ENCODE measurements at places on chromosomes 1 and 21.

DNA sequence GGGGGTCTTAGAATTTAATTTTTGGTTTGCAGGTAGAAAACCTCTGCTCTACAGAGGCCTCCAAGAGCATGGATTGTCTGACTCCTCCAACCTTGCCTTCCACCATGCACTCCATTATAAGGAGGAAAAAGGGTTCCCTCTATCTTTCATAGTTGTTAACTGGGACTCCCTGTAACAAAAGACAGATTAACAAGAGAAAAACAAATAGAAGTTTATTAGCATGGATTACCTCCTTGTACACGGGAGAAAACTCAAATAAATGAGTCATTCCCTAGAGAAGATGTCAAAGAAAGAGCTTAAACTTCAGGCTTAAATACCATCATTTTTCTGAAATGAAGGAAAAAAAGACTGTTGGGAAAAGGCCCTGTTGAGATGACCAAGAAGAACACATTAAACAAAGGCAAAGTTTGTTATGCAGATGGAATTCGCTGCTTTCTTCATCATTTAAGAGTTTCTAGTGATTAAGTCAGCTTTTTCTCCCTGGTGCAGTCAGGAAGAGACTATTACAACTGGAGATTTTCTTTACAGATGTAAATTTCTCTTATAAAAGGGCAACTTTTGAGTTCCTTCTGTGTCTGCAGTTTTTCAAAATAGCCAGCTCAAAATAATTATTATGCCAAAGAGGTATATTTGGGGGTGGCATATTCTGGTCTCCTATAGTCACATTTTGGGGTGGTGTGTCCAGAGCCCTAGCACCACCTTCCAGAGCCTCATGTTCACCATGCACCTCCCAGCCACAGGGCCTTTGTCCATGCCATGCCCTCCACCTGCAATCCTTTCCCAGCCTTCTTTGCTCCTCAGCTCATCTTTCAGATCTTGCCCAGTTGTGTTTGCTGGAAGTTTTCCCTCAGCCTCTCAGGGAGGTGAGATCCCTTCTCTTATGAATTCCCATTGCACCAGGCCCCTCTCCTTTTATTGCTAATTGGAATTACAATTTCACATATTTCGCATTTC lies 63.1 kb upstream of the KLHDC7A start:
- no peak for DNase-seq

DNA sequence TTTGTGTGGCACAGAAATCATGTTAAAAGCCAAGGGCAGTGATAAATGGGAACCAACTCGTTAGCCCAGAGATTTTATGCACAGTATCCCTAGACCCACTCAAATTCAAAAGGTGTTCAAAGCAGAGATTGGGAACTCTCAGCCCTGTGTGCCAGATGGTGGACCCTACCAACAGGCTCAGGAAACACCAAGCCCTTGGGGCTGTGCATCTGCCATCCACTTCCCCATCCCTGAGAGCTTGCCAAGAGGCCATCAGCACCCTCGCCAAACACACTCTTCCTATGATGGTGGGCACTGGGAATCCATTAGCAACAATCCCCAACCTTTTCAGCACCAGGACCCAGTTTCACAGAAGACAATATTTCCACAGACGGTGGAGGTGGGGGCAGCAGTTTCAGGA lies 194.2 kb upstream of the NFIA start:
- DNase-seq = no peak

DNA sequence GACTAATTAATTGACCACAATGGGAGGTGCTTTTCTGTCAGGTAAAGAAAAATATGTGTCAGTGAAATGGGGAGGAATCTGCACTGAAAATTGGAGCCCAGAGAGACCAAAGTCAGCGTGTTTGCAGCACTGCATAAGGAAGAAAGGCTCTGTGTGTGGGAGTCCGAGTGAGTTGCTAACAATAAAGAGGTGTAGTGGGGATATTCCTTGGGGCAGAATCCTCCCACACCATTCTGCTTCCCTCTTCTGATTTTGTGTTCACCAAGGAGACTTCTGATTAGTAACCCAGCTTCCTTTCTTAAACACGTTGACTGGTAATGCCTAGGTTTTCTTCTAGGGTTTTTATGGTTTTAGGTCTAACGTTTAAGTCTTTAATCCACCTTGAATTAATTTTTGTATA lies 240.5 kb downstream of the RPS6KC1 start:
- no peak for DNase-seq

DNA sequence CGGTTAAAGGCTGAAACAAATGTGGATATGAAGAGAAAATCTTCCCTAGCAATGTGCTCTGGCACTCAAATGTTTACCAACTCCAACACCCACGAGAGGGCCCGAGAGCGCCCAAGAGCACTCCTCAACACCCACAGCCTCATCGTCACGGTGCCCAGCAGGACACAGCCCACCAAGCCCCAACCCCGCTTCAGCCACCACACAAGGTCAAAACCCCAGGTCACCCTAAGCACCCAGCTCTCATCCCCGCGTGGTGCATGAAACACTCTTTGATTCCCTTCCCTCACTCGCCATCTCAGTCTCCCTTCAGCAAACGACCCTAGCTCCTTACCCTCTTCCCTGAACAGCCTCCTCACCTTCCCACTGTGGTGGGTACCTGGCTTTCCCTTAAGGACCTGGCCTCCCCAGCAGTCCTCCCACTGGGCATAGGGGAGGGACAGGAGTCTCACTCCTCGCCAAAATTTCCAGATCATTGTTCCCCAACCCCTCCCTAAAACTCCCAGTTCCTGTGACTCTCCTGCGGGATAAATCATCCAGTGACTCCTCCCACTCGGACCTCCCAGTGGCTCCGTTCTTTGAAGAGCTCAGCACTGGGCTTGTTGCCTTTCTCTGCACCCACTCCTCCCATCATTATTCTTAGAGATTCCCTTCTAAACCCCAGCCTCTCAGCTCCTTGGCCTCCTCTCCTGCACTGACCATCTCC lies 170.4 kb upstream of the SYT6 start:
- no peak for DNase-seq

DNA sequence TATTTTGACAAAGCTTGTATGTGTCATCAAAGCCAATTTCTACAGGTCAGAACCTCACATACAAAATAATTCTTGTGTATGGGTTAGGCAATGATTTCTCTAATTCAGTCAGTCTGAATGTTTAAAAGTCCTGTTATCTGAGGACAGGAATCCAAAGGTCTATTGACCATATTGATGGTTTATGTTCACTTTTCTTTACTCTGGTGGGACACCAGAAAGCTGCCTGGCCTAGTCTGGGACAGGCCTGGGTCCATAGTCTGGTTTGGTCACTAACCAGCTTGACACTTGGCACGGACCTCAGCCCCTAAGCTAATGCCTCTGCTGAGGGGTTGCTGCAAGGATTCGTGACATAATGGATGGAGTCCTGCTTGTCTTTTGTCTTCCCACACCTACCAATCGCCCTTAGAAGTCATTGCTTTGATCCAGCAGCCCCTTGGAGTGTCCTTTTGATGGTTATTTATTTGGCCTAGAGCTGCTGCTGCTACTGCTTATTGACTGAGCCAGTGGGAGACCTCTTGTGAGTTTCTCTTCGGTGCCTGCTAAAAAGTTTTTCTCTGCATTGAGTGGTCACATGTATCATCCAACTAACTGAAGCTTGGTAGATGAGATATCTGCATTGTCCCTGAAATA lies 15.7 kb downstream of the IFNAR2 start:
- no peak for DNase-seq

GRCh38 chr1:9239622-9240401 lies 5.2 kb downstream of the H6PD start:
- peak; percentile 24 for DNase-seq

DNA sequence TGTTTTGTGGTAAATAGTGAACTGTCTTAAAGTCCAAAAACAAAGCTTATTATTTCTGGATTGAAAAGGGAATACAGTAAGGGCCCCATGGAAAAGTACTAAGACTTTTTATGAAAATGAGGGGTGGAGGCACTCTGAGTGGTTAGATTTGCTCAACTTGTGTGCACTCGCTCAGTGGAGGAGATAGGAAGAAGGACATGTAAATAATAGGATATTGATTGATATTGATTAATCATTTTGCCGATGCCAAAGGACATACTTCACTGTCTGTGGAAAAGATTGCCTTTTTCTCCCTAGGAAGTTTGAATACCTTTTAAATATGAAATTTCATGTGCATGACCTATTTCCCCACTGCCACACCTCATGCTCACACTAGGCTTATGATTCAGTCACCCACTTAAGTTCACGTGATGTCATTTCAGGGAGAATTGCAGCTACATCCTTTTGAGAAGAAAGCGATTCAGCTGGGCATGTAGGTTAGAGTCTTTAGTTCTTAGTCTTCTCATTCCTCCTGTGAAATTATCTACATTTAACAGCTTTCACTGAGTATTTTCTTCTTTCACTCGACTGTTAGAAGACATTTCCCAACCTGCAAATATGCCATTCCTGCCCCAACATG lies 5.0 kb downstream of the MTR start:
- no peak for DNase-seq

- DNase-seq = no peak
Measured at GRCh38 chr1:9466780-9467758, 72.2 kb upstream of the SLC25A33 start.

GRCh38 chr1:25065321-25065721 lies 135.2 kb upstream of the RUNX3 start:
- no peak for DNase-seq

- DNase-seq = no peak
Measured at GRCh38 chr1:86757272-86757984, 53.1 kb downstream of the SH3GLB1 start.

- DNase-seq = no peak
Measured at GRCh38 chr1:215273838-215274516, 191.4 kb downstream of the KCNK2 start.

- no peak for DNase-seq
Measured at GRCh38 chr1:116211294-116211693, 100.1 kb downstream of the MAB21L3 start.

- DNase-seq = no peak
Measured at GRCh38 chr1:1298861-1299685, 8.7 kb downstream of the ACAP3 start.

- DNase-seq = no peak
Measured at GRCh38 chr21:14844001-14844400, 220.8 kb downstream of the NRIP1 start.

DNA sequence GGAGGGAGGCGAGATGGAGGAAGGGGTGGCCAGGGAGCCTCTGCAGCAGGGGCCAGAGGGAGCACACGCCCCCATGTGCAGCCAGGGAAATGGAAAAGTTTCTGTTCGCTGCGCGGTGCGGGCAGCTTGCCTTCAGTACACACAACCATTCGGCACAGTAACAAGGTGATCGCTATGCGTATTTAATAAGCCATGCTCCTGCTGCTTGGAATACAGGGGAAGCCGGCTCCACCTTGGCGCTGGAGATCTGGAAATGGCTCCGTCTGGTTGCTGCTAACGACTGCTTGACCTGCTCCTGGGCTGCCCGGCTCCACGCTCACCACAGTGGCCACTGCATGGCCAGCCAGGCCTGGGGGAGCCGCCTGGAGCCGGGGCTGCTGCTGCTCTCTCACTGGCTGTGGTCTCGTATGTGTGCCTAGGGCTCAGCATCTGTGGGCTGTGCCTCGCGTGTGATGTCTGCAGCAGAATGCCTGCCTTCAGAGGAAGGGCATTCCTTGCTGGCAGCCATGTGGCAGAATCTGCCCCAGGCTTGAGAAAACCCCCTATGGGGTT lies 86.4 kb upstream of the ACTL8 start:
- no peak for DNase-seq

DNA sequence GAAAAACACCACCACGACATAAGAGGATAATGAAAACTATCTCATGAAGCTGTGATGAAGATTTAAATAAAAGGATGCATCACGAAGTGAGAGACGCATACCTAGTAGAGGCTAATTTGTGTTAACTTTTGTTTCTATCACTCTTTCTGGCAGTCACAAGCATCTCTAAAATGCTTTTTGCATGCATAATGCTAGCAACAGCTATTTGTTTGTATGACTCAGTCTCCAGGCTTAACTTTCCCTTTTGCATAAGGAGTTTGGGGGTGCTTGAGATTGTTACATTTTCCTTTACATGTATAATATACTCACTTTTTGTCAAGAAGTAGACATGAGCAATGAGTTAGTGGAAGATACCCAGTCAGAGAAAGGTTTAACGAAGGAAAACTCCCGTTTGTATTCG lies 385.4 kb downstream of the DISC1 start:
- no peak for DNase-seq

GRCh38 chr1:29186252-29186651 lies 4.6 kb upstream of the SRSF4 start:
- DNase-seq = no peak

DNA sequence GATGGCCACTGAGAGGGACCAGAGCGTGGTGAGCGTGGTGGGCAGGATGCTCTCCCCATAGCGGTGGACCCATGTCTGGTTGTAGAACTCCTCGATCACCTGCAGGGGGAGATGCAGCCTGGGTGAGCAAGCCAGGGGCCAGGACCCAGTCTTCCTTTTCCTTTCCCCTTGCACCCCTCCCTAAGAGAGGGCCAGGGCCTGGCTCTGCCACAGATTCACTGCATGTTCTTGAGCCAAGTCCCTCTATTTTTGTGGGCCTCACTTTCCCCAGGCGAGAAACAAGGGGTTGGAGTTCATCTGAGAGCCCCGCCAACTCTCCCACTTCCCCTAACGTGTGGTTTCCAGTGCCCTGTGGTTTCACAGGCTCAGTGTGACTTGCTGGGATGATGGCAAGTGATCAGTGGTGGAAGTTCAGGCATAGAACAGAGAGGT lies 27.5 kb downstream of the SLC2A1 start:
- DNase-seq = peak; percentile 45

DNA sequence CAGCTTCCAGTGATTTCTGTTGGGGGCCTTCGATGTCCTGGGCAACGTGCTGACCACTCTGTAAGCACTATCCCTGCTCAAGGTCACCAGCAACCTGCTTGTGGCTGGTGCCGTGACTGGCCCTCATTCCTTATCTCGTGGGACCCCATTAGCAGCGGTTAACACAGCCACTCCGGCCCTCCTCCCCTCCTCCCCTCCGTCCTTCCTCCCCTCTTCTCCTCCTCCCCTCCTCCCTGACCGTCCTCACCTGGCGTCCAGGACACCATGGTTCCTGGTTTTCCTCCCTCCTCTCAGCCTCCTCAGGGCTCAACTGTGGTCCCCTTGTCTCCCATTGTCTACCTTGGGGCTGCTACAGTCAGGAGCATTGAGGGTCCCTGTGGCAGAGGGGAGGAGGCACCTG lies 157.7 kb downstream of the CAMTA1 start:
- no peak for DNase-seq

GRCh38 chr1:218426343-218426657 lies 81.2 kb downstream of the TGFB2 start:
- DNase-seq = no peak

DNA sequence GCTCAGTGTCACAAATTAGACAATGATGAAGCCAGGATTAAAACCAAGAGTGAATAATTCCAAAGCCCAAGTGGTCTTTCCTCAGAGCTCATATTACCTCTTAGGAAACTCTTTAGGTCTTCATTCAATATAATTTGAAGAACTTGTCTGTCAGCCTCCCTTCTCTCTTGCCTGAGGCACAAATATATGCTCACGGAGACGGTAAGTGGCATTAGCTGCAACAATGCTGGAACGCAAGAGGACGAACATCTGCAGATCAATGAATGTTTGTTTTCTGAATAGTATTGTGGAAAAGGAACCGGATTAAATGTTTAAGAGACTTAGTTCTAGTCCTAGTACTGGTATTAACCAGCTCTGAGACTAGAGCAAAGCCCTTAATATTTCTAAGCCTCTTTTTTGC lies 39.7 kb upstream of the LYST start:
- no peak for DNase-seq

Measured in activated CD4-positive, alpha-beta T cell treated with anti-CD3 and anti-CD28 coated beads, Interleukin-2, amount 50 U/mL, for 1 hour (primary cell).